ENCODE measurements at places on chromosomes 6 and 20.

DNA sequence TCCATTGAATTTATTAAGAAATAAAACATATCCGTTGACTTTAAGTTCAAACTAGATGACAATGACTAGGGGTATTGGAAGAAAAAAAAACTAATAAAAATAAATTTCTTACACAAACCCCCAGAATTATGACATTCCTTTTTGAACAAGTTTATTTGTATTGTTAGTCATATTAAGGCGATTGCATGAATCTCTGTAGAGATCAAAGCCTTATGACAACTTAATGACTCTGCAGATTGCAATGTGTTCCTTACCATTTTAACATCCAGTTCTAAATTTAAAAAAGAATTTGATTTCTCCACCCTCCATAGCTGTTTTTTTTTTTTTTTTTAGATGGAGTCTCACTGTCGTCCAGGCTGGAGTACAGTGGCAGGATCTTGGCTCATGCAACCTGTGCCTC is 189.8 kb upstream of the CEP162 start:
- no peak for DNase-seq

DNA sequence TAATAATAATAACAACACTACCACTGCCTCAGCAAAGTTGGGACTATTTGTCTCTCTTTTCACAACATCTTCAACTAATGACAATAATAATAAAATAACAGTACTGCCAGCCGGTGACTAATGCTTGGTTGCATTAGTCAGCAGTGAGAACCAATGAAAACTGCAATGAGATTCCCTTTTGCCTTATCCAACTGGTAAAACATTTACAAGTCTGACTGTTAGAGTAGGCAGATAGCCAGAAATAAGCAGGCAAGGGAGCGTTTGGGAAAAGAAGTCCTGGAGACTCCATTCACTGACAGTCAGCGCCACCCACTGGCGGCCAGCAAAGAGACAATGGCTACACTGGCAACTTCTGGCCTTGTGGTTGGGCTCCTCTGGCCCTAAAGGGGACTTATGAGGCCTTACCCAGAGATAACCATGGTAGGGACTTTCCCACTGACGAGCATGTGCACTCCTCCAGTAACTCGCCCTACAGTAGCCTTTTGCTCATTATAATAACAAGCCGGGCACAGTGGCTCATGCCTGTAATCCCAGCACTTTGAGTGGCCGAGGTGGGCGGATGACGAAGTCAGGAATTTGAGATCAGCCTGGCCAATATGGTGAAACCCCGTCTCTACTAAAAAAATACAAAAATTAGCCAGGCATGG is 3.4 kb upstream of the NSFL1C start:
- DNase-seq: no peak

GRCh38 chr20:39163993-39164392 is 201.8 kb downstream of the DHX35 start:
- no peak for DNase-seq

DNA sequence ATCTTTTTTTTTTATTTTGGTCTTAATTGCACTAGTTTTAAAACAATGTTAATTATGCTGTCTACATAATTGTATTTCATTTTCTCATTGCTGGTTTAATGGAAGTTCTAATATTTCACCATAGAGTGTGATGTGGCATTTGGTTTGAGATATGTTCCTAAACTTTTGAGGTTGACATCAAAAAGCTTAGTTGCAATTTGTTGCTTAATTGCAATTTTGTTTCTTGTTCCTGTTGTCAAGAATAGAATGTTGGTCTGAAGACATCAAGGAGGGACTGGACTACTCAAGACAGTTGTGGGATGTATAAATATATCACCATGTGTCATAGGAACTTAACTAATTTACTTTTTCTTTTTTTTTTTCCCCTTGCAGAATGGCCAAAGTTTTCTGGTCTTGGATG is 12.5 kb downstream of the HSF2 start:
- no peak for DNase-seq

DNA sequence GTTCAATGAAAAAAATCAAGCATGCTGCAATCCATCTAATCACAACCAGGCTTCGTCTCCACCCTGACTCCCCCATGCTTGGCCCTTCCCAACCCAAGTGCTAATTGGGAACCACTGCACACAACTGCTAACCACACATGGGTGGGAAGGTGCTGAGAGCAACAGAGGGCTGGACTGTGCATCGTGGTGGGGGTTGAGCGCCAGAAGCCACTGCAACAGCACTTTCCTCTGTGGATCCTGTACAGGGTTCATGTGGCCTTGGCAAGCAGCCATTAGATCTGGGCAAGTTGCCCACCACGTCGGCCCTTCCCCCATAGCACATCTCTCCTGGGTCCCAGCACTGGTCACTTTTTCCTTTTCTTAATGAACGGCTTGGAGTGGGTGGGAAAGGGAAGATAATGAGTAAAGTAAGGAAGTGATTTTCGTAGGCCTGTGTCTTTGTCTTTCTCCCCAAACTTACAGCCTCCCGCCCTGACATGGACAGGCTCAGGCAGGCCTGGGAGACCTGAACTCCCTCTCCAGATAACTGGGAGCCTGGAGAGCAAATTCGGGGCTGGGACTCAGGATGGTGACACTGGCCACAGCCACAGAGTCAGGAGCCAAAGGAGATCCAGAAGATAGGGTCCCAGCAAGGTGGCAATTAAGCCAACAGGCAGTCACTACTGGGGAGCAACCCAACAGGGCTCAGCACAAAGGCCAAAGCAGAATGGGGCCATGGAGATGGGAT is 34.4 kb upstream of the MRPS10 start:
- DNase-seq: no peak

DNA sequence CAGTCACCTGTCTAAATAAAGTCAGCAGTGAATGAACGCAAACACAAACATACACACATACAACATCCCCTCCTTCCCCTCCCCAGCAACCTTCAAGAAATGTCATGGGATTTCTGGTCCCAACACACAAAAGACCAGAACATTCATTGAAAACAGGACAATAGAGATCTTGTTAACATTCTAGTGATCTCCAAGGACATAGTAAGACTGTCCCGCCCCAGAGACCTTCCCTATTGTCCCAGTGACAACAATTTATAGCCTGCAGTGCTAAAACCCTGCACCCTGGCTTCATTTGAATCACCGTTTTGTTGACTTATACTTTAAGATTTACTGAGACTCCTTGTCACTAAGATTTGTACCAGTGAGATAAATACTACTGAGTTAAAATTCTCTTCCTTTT is 143.9 kb upstream of the NOX3 start:
- no peak for DNase-seq

DNA sequence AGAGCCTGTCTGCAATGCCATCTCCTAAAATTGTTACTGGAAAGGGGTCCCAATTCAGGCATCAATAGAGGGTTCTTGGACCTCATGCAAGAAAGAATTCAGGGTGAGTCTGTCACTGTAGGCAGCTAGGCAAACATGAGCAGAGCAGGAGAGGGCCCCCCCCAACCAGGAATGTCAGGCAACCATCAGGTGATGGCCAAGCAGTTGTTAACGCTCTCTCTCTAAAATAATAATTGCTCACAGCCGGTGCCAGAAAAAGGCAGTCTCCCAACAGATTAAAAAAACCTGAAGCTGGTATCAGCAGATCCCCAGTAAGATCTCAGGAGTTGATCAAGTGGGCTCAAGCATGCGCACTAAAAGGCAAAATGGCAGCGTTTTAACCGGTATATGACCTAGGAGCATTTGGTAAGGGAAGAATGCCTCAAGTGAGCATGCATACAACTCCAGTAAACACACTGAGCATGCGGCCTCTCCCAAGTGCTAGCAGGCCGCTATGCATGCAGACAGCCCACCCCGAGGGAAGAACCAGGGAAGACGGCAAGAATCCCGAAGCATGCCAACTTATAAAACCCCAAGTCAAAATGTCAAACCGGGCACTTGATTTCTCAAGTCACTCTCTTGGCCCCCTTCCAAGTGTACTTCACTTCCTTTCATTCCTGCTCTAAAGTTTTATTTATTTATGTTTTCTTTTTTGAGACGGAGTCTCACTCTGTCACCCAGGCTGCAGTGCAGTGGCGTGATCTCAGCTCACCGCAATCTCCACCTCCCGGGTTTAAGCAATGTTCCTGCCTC is 44.0 kb upstream of the RNGTT start:
- DNase-seq: no peak

GRCh38 chr6:169627736-169628607 is 73.9 kb downstream of the WDR27 start:
- no peak for DNase-seq

DNA sequence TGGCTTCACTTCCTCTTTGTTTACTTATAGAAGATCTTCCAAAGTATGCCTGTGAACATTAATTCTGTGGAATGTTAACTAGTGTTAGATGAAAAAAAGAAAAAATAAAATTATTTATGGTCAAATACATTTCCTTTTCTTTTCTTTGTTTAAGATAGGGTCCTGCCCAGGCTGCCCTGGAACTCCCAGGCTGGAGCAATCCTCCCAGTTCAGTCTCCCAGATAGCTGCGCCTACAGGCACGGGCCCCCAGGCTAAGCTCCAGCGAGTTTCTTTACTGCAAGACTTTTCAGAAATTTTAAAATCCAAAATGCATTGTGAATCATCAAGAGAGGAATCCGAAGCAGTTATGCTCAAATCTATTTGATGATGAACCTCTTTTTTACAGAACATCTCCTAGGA is 39.3 kb upstream of the IL20RA start:
- no peak for DNase-seq

- no peak for DNase-seq
Measured at GRCh38 chr20:62864207-62864606, 2.6 kb upstream of the TCFL5 start.
